Stimulated activated CD8-positive, alpha-beta memory T cell treated with anti-CD3 and anti-CD28 coated beads, Interleukin-15, amount 100 ng/mL, for 4 hours (primary cell): ENCODE measurements at places on chromosomes 5 and 9.

DNA sequence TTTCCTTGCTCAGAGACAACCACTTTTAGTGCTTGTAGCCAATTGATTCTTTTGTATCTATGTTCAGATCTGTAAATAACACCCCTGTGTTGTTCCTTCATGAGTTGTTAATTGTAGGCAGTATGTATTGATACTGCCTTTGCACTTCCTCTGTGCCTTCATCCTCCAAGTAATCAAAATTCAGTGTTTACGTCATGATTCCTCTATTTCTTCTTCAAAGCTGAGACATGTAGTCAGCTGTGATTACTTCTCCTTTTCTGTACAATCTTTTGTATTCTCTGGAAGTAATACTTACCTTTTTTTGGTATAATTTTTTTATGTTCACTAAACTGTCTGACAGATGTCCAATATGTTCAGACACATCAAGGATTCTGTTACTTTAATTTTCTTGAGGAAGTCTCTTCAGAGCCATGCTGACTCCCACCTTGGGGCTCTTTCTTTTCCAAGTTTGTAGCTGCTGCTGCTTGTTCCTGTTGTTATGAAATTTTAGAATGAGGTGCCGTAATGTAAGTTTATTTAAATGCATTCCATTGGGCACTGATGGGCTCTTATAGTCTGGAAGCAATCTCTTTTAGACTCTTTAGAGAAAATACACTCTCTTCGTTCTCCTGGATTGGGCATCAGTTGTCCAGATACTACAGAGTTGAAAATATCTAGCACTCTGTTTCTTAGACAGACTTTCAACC, 30.5 kb upstream of the LRRC70 start:
- DNase-seq: no peak

- no peak for DNase-seq
These were observed 13.2 kb downstream of the NINJ1 start for GRCh38 chr9:93120846-93121315.

DNA sequence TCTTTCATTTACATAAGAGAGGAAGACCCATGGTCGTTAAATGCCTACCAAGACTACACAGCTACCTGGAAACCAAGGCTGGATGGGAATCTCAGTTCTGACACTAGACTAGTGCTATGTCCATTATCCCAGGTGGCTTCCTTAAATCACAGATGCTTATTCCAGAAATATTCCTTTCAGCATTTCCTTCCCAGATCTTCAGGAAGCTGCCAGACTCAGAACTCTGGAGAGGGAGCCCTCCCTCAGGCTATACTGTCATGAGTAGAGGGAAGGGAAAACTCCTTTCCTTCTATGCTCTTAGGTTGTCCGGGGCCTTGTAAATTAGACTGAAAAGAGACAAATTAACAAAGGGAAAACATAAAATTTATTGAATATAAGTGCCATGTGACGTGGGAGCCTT, 20.8 kb downstream of the FREM1 start:
- DNase-seq: no peak

DNA sequence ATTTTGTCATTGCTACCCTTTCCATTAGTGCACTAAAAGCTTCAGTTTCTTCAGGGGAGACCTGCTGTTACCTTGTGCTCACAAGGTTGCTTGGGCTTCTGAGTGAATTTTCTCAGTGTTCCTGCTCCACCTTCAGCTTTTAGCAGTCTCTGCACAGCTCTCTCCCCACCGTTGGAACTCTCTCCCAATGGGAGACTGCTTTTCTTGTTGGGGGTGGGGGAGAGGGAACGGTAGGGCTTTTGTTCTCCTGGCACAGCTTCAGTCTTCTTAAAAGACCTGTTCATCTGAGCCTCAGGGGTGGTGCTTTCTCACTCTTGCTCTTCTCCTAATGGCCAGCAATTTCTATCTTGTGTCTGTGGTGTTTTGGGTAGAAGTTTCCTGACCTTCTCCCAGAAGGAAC, 915.7 kb downstream of the EFNA5 start:
- no peak for DNase-seq

DNA sequence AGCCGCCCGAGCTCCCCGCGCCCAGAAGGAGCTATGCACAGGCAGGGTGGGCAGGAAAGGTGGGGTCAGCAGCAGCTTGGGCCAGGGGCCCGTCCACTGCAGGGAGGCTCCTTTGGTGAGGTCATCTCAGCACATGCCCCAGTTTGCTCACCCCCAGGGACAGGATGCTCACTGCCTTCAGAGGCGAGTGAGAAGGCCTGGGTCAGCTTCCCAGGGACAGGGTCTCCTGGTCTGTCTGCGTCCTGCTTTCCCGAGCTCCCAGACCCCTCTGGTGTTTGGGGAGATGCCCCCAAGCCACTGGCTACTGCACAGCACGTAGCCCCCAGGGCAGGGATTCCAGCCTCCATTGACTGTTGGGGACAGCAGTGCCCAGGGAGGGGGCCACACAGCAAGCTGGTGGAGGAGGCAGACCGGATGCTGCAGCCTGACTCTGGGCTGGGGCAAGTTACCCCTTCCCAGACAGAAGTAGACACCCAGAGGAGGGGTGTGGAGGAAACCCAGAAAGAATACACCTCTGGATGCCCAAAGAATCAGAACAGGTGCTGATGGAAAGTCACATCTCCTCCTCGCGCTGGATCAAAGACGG, 581 bp upstream of the SARDH start:
- DNase-seq: no peak

DNA sequence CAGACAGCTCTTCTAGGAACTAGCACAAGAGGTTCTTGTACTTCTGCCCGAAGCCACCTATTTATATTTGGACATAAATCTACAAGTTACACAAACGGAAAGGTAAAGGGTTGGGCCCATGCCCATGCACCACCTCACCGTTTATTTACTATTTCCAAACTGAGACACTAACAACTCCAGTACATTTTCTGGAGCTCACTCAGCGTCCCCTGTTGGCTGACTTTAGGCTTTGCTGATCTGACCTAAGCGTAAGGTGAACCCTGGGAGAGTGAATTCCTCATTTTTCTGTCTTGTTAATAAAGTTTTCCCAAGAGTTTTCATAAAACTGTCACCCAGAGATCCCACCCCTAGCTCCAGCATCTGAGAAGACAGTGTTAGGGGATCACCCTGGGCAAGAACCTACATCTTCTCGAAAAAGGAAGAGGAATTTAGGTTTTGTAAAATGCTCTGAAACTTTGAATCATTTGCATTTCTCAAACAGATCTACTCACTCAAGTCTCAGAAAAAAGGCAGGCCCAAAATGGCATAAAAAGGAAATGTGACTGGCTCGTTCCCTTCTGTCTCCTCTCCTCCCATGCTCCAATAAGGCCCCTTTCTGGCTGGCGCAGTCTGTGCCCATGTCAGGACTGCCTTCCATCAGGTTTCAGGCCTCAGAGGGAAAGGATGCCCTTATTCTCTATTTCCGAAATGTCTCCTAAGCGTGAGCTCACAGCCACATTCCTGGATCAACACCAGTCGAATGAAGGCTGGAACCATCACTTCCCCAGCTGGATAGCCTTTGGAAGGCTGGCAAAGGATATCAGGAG, 201.3 kb downstream of the FANCC start:
- no peak for DNase-seq

DNA sequence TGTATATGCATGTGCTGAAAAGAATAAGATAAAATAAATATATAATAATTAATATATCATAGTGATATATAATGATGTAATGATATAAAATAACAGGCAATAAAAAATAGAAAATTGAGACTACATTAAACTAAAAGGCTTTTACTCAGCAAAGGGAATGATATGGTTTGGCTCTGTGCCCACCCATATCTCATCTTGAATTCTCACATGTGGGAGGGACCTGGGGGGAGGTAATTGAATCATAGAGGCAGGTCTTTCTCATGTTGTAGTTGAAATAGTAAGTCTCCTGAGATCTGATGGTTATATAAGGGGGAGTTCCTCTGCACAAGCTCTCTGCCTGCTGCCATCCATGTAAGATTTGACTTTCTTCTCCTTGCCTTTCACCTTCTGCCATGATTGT, 1550.9 kb upstream of the CDH6 start:
- DNase-seq: no peak

DNA sequence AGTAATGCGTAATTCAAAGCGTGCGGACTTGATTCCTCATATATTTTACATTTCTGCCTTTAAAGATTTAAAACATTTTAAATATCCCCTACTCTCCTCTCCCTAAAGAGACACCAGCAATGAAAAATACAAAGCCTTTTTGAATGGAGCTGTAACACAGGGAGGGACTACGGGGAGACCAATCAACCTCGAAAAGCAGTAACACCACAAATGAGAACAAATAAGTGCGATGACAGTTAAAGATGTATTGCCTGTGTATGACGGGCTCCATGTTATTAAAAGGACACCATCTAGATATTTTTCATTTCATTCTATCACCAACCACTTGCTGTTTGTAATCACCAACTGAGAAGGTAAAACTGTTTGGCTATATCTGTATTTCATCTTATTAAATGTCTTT, 230.3 kb upstream of the TBCA start:
- DNase-seq: no peak

- DNase-seq: no peak
These were observed 28.9 kb downstream of the SHC3 start for GRCh38 chr9:89149726-89150125.

DNA sequence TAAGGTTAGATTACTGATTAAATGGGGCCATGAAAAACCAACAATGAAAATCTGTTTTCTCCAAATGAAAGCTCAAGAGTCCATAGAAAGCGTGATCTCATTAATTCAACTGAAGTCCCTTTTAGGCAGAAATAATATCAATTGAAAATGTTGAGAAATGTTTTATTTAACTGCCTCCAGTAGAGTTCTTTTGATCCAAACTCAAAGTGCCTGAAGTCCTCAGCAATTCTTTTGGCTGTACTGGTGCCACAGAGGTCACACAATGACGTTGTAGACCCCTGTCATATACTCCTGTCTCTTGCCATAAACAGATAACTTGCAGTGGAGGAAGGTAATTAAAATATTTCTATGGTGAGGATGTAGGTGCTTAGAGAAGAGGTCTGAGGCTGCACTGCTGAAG, 1420.5 kb downstream of the CDH12 start:
- no peak for DNase-seq

DNA sequence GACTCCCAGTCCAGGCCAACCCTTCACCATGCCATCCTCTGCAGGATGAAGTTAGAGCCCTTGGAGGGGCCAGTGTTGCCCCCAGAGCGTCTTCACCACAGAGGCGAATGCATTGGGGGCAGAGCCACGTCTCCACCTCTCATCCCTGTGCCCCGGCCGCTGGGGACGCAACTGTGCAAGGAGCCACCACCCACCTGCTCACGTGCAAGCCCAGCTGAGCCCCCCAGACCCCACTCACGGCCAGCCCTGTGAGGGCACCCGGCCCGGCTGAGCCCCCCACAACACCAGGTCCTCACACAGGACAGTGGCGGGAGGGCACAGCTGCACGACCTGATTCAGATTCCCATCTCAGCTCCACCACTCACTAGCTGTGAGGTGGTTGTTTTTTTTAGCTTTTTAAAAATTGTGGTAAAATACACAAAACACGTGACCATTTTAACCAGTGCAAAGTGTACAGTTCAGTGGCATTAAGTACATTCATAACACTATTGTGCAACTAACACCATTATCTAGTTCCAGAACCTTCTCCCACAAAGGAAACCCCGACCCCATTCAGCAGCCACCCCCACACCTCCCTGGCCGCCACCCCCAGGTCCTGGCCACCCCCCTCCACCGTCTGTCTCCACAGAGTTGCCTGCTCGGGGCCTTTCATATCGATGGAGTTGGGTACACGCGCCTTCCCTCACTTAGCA, 33.5 kb upstream of the UBAC1 start:
- no peak for DNase-seq

DNA sequence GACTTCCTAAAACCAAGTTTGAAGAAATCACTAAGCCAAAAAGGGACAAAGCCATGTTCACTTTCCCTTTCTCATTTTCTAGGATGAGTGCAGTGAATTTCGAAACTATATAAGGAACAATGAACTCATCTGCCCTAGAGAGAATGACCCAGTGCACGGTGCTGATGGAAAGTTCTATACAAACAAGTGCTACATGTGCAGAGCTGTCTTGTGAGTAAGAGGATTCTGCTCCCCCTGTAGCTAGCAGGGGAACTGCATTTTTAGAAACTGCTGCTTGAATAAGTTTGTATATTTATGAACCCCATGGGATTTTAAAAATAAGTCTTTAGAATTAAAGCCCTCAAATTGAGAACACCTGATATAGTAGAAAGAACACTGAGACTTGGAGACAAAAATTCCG, 42.7 kb upstream of the SPINK14 start:
- no peak for DNase-seq

- no peak for DNase-seq
These were observed 128.2 kb downstream of the OLFM1 start for GRCh38 chr9:135215571-135216161.

- DNase-seq: no peak
These were observed 711.0 kb downstream of the TLE4 start for GRCh38 chr9:80282766-80283165.

GRCh38 chr9:112013266-112013665, 116.7 kb downstream of the UGCG start:
- no peak for DNase-seq

DNA sequence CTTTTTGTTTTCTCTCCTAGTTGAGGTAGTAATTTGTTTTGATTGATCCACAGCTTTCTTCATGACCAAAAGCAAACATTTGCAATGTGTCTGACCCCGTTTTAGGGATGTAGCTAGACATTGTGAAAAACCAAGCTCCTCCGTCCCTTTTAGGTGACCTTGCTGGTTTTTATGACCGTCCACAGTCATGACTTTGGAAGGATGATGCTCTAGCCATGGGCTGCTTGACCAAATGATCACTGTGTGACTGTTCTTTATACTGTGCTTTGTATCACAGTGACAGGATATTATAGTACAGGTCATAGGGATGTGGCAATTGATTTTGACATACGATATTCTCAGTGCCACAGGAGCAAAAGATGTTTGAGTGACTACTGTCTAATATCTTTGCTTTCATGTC, 54.4 kb downstream of the KCNN2 start:
- DNase-seq: no peak
